ENCODE measurements at places on chromosomes 4 and X.
A peak's percentile ranks its signal among the peaks of the same experiment; 100 is the strongest.

- peak; percentile 43 for DNase-seq
Observed at GRCh38 chr4:147361726-147362125, 119.2 kb upstream of the EDNRA start.

DNA sequence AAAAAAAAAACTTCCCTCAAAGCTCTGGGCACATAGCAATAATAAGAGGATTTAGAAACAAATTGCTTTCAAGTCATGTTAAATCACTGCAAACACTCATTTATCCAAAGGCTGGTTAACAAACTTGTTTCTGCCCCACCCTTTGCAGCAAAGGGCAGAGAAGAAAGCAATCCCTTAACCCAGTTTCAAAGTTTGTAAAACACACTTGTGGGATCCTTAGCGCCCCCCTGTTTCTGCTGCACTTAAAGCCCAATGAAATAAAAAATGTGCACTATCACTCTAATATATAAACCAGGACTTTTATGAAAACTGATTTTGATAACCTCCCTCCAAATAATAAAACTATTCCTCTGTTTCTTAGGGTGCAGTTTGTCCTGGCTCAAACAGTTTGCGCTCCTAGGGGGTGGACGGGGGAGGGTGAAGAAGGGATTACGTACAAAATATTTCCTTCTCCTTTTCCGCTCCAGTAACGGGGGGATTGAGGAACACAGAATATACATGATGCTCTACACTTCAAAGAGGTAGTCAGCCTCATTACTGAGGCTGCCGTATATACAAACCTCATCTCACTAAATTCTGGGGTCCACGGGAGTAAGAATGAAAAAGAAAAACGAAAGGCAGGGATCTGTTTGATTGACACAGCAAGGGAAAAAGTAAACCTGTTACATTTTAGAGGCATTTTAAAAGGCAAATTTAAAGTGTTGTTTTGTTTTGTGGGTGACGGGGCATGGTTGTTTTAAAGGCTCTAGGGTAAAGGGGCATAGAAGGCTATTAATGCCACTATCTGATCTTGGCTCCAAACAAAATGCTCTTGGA is 3.1 kb upstream of the PCDH10 start:
- no peak for DNase-seq

GRCh38 chr4:40216622-40217366 is 20.0 kb downstream of the RHOH start:
- DNase-seq, result no peak

DNA sequence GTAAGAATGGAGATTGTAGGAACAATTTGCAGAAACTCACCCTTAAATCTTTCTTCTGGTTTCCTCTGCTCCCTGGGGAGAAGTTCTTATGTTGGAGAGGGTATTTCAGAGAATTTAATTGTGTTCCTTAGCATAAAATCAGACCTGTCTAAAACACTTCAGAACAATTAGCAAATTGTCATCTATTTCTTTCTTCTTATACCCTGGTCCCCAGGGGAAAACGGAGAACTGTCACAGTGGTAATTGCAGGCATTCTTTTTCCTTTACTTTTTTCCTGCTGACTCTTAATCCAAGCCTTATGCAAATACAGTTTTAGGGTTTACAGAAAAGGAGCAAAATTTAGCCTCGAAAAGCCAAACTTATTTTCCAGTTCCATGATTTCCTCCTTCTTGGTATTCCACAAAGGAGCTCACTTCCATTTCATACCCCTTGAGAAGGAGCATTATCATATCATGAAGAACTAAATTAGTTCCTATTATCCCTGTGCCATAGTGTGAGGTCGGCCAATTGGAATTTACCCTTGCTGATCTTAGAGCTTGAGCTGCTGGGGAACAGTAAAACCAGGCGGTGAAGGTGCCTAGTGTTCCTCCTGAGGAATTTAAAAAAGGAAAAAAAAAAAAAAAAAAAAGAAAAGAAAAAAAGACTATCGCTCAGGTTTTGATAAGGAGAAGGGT is 173.8 kb downstream of the IL15 start:
- no peak for DNase-seq

DNA sequence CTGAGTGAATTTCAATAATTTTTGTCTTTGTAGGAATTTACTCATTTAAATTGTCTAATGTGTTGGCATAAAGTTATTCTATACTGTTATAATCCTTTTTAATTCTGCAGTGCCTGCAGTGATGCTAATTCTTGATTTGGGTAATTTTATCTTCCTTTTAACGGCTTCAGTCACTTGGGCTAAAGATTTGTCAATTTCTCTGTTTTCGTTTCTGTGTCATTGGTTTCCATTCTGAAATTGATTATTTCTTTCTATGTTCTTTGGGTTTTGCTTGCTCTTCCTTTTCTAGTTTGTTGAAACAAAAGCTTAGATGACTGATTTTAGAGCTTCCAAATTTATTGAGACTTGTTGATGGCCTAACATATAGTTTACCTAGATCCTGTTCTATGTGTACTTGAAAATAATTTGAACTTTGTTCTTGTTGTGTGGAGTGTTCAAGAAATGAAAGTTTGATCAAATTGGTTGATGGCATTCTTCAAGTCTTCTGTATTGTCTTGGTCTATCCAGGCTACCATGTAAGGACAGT is 89.4 kb downstream of the TNIP2 start:
- no peak for DNase-seq

GRCh38 chr4:145881576-145881975 is 57.0 kb downstream of the ZNF827 start:
- DNase-seq, result no peak

- no peak for DNase-seq
Observed at GRCh38 chrX:49082271-49082871, 2.7 kb upstream of the WDR45 start.

- DNase-seq, result no peak
Observed at GRCh38 chr4:174910271-174910670, 7.9 kb upstream of the ADAM29 start.

- DNase-seq, result no peak
Observed at GRCh38 chr4:20217521-20217920, 34.2 kb upstream of the SLIT2 start.

GRCh38 chr4:103123114-103123513 is 23.5 kb upstream of the BDH2 start:
- DNase-seq, result no peak

DNA sequence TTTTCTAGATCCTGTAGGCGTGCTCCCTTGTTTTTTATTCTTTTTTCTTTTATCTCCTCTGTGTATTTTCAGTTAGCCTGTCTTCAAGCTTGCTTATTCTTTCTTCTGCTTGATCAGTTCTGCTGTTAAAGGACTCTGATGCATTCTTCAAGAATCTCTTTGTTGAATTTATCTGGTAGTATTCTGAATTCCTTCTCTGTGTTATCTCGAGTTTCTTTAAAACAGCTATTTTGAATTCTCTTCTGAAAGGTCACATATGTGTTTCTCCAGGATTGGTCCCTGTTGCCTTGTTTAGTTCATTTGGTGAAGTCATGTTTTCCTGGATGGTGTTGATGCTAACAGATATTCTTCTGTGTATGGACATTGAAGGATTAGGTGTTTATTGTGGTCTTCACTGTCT is 15.3 kb downstream of the RAB33B start:
- no peak for DNase-seq

- no peak for DNase-seq
Observed at GRCh38 chr4:182404376-182404775, 161.2 kb downstream of the TENM3 start.

GRCh38 chrX:103678199-103678993 is 8.1 kb downstream of the MORF4L2 start:
- DNase-seq, result no peak

DNA sequence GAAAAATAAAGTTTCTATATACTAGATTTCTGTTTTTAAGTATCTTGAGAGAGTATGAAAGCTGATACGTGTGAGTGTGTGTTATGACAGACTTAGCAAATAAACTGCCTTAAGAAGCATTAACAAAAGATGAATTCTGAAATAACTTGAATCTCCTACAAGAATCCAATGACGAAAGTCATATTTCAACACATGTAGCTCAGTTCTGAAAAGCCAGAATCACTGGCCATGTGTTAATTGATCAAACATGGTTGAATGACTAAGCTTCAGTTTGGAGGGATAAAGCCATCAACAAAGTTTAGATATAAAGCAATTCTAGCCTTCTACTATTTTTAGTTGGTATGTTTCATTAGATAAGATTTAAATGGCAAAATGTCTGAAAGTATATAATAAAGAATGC is 88.5 kb upstream of the ETNPPL start:
- no peak for DNase-seq

- DNase-seq, result no peak
Observed at GRCh38 chrX:53239474-53239873, 14.5 kb upstream of the KDM5C start.

DNA sequence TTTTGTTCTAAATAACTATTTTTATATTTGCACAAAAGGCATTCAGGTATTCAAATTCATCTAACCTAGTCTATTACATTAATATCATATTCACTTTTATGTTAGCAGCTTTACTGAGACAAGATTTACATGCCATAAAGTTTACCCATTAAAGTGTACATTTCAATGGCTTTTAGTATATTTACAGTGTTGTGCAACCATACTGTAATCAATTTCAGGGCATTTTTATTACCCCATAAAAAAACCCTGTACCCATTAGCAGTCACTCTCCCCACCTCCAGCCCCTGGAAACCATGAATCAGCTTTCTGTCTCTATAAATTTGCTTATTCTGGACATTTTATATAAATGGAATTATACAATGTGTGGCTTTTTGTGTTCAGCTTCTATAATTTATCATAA is 95.9 kb upstream of the IL1RAPL1 start:
- DNase-seq, result no peak

- DNase-seq, result no peak
Observed at GRCh38 chr4:67575232-67576058, 16.9 kb downstream of the STAP1 start.

DNA sequence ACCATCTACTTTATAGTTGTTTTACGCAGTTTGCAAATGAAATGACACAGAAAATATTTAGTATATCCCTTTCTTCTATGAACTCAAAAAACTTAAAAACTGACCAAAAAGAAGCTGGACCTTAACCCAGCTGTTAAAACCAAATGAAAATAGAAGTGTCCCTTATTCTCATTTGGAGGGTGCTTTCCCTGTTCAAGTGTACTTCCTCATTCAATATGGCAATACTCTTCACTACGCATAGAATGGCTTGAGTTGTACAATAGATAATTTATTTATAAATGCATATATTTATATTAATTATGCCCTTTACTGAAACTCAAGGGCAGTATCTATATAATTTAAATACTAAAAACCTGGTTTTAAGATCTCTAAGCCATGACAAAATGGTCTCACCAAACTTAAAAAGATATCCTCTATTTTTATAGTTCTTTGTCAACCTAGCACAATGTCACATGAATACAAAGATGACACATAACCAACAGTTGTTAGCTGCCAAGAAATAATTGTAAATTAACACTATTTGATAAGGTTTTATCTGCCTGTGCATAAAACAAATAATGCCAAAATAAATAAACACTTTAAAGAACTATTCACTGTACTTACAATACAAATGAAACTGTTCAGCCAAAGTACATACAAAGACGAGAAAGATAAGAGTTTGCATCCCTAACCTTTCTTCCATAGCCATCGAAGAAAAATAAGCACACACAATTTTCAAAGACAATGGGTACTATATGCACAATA is 25.2 kb downstream of the YTHDC1 start:
- no peak for DNase-seq

DNA sequence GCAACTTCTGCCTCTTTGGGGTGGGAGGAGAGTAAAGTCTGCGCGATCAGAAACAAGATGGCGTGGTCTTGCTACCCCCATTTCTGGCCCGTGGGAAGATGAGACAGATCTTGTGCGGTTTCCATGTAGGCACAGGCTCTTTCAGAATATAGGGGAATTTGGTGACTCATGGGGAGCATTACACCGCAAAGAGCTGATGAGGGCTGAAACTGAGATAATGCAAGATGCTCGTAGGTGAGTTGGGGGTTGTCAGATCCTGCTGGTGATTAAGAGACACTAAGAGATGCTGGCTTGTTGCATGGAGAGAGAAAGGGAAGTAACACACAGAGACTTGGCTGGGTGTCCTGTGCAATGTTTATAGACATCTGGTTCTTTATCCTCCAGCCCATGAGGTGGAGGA is 1.5 kb downstream of the EVC start:
- peak; percentile 12 for DNase-seq

- no peak for DNase-seq
Observed at GRCh38 chr4:70337886-70338420, 3.2 kb downstream of the CABS1 start.

- no peak for DNase-seq
Observed at GRCh38 chrX:84487365-84488353, 14.6 kb downstream of the HDX start.

DNA sequence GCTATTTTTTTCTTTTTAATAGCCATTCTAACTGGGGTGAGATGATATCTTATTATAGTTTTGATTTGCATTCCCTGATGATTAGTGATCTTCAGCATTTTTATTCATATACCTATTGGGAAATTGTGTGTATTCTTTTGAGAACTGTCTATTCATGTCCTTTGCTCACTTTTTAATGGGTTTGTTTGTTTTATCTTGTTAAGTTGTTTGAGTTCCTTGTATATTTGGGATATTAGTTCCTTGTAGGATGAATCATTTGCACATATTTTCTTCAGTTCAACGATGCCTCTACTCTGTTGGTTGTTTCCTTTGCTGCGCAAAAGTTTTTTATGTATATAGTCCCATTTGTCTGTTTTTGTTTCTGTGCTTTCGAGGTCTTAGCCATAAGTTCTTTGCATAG is 43.1 kb upstream of the DRP2 start:
- no peak for DNase-seq

DNA sequence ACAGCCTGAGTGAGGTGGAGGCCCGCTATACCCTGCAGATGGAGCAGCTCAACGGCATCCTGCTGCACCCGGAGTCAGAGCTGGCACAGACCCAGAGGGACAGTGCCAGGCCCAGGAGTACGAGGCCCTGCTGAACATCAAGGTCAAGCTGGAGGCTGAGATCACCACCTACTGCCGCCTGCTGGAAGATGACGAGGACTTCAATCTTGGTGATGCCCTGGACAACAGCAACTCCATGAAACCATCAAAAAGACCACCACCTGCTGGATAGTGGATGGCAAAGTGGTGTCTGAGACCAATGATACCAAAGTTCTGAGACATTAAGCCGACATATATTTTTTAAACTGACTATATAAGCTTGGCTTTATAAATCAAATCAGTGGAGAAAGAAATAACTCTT is 73.3 kb upstream of the HHIP start:
- no peak for DNase-seq

- DNase-seq, result no peak
Observed at GRCh38 chr4:89609756-89610155, 227.2 kb downstream of the SNCA start.

- DNase-seq, result no peak
Observed at GRCh38 chr4:62522273-62522672, 1322.1 kb downstream of the ADGRL3 start.

- DNase-seq, result no peak
Observed at GRCh38 chrX:88397551-88397950, 349.5 kb upstream of the CPXCR1 start.

GRCh38 chr4:2833671-2834000 is 10.0 kb upstream of the ADD1 start:
- DNase-seq, result no peak
